ENCODE measurements at places on chromosomes 13 and 19.

- DNase-seq, result no peak
These were observed 448.1 kb downstream of the DIAPH3 start for GRCh38 chr13:59715611-59716010.

GRCh38 chr13:79990048-79990447 is 350.9 kb downstream of the SPRY2 start:
- no peak for DNase-seq

DNA sequence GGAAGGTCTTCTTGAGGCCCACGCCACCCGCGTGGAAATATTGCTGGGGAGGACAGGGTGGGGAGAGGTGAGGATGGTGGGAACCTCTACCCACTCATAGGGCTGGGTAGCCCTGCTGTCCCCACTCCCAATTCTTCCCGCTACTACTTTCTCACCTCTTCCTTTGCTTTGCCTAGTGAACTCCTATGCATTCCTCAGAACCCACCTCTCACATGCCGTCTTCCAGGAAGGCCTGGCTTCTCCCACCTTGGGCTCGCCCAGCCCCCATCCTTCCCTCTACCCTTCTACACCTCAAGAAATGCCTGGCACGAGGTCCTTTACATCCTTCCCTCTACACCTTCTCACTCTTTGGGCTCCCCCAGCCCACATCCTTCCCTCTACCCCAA is 62.4 kb downstream of the COLGALT1 start:
- no peak for DNase-seq

GRCh38 chr13:71576571-71576970 is 290.4 kb downstream of the DACH1 start:
- DNase-seq, result no peak

GRCh38 chr13:102729560-102730270 is 34.9 kb upstream of the METTL21C start:
- peak; percentile 86 for DNase-seq

DNA sequence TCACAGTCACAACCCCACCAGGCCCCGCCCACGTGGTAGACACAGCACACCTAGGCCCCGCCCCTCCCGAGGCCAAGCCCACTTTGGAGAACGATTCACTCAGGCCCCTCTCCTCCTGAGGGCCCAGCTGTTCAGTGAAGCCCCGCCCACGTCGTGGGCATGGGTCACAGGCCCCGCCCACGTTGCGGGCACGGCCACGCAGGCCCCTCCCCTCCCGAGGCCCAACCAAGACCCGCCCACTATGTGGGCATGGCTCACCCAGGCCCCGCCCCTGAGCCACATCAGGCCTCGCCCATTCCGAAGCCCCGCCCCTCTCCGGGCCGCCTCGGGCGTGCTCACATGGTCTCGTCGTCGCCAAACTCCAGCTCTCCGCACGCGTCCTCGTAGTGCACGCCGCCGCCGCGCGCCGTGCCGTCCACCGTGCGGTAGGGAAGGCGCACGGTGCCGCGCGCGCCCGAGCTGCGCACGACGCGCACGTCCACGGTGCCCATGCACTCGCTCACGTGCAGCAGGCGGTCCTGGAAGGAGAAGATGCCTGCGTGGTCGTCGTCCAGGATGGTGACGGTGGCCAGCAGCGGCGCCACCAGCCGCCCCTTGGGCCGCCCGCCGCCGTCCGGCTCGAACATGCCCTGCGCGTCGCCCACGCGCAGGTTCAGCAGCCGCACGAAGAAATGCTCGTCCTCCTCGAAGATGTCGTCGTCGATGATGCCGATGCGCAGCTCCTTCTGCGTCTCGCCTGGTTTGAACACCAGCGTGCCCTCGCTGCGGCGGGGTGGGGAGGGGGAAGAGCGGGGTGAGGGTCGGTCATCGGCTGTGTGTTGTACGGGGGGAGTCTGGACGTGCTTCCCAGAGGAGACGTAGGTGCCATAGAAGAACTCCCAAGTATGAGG is 24.0 kb downstream of the SLC8A2 start:
- DNase-seq, result peak; percentile 17

DNA sequence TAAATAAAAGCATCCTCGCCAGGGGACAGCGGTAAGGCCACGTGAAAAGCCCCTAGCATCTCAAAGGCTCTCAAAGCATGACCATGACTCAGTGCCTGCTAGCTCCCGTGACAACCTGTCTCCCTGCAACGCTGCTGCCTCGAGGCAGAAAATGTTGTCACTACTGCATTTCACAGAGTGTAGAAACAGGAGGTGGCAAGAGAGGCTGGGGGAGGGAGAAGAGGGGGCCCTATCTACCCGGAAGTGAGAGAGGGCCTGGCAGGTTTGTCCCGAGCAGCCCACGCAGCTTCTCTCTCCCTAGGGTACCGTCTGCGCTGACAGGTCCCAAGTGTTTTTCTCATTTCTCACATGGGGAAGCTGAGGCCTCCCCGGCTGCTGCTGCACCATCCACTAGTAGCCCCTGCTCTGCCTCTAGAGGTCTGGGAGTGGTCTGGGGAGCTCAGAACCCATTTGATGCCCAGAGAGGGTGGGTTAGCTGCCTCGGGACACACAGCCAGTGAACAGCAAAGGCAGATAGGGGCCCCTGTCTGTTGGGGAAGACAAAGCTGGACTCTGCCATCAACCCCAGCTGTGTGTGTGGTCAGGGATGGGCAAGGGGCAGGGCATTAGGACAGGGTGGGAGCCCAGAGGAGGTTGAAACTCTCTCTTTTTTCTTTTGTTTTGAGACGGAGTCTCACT is 3.7 kb downstream of the TINCR start:
- peak; percentile 47 for DNase-seq

DNA sequence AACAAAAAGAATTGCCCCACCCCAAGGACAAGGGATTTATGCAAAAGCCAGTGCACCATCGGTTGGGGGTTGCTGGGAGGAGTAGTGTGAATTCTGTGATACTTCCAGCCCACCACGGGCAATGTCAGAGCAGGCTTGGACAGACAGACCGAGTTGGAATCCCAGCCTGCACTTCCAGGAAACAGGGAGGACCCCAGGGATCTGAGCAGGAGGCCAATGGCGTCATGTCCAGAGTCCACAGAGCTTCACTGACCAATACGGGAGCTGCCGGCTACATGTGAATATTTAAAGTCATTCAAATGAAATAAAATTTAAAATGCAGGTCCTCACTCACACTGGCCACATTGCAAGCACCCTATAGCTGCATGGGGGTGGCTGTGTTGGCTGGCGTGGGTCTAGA is 10.9 kb downstream of the ZNRF4 start:
- no peak for DNase-seq

- DNase-seq, result peak; percentile 45
These were observed 49.9 kb downstream of the MBD3L2B start for GRCh38 chr19:6971366-6971765.

DNA sequence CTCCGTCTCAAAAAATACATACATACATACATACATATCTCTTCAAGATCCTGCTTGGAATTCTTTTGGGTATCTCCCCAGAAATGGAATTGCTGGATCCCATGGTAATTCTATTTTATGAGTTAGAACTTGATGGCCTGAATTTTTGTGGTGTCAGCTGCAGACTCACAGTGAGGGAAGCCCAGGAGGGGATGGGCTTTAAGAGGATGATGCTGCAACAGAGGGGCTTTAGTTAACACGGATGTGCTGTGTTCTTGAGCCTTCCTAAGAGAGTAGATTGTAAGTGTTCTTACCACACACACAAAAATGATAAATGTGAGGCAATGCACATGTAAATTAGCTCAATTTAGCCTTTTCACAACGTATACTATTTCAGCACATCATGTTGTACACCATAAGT is 31.8 kb downstream of the CACNG6 start:
- no peak for DNase-seq

DNA sequence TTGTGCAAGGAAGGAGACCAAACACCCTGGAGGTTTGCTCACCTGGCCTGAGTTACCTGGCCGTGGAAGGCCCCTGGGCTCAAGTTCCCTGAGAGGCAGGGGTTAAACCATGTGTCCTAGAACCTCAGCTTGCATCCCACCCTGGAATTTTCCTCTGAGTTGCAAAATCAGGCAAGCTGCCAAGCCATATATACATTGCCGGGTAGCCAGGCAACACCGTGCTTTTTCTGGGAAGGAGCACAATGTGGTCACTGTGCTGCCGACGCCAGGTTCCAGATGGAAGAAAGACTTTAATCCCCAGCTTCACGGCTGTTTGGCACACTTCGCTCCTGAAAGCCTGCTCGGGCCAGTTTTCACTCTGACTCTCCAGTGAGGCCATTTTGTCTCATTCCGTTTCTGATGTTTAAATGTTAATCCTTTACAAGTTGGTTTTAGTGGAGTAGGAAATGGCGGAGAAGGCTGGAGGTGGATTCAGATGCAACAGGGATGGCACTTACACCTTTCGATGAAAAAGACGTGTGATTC is 60.1 kb upstream of the PEG3 start:
- no peak for DNase-seq

DNA sequence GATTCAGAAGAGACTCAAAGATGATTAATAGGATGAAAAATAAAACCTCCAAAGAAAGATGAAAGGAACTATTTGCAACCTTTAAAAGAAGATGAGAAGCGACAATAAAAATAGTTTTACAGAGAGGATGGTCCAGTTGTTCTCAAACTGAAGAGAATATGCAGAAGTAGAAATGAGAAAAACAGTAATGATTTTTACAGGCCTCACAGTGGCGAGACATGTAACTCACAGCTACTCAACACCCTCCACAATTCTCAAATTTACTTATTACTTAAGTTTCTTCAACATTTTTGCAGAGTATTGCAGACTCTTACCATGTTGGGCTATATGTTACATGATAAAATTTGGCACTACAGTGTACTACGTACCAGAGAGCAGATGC is 20.8 kb downstream of the NUFIP1 start:
- no peak for DNase-seq

- DNase-seq, result no peak
These were observed 23.5 kb upstream of the LAIR1 start for GRCh38 chr19:54387991-54388801.

- DNase-seq, result no peak
These were observed at the start of gene SELENOV for GRCh38 chr19:39514840-39515550. SELENOV (plus strand) TSS chr19:39515139; CDS start chr19:39515213, 74 bp downstream.

DNA sequence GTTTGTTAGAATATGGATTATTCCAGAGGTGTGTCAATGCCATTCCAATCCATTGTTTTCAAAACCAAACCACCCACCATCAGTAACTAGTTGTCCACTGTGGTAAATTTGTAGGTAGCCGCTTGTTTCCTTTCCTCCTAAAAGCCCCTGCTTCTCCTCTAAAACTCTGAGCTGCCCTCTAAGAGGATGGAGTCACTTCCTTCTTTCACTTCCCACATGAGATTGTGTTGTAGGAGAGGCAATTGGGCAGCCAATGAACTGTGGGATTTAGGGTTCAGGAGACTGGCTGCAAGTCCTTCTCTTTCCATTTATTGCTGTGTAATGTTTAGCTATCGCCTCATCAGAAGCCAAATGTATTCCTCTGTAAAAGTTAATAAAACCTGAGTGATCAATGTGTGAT is 49.9 kb upstream of the RFXAP start:
- DNase-seq, result no peak

DNA sequence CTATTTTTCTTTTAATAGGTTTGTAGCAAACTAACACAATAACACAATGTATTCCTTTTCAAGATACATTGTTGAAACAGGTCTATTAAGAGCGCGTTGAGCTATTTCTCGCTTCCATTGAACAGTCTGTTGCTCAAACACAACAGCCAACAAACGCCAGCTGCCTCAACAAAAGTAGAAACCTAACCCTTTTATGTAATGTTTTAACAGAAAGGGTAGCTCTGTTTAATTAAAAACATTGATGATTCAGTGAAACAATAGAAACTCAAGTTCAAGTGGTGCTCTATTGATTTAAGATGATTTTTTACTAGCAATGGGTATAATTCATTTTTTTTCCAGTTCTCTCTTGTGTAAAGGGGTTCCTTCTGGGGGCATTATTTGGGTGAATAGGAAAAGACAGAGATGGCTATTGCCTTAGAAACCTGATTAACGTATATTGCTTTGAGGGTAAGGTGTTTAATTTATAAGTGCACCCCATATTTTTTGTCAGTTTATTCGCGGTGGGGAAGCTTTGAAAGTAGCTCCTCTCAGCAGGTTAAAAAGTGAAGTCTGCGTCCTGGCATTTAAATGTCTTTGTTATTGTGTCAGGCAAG is 14.9 kb downstream of the ZIC2 start:
- no peak for DNase-seq

- peak; percentile 69 for DNase-seq
These were observed 294.9 kb downstream of the NDFIP2 start for GRCh38 chr13:79775830-79776229.

GRCh38 chr19:51293571-51294210 is 17.8 kb upstream of the IGLON5 start:
- no peak for DNase-seq

DNA sequence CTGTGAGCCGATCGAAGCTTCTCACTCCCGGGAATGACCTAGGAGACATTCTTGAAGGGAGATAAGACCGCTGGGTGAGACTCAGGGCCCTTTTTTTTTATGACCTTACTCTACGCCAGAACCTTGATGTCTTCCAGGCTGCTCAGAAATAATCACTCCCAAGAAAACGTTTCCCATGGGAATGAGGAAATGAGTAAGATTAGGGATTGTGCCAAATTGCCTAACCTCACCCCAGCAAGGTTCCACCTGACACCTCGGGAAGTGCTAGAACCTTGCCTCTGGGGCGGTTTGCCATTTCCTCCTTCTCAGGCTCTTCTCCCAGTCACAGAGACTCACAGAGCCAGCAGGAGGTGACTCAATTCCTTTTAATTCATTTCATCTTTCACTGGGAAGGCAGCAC is 2.3 kb downstream of the SLC46A3 start:
- DNase-seq, result peak; percentile 45

GRCh38 chr13:50684366-50684765 is 159.1 kb downstream of the DLEU7 start:
- no peak for DNase-seq

DNA sequence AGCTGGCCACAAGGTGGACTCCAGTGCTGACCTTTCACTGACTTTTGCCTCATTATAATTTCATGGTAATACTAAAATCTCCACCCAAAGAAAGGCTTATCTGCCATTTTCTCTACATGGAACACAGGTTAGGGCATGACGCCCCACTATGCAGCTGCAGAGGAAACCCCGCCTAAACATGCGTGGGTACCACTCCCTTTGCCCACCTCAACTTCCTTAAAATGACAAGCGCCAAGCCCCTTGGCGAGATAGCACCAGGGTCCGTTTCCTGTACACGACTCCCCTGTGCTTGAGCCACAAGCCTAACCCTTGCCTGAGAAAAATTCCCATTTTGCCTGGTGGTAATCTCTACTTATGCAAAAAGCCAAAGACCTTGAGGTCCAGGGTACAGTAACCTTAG is 36.0 kb upstream of the PABPC3 start:
- DNase-seq, result no peak

DNA sequence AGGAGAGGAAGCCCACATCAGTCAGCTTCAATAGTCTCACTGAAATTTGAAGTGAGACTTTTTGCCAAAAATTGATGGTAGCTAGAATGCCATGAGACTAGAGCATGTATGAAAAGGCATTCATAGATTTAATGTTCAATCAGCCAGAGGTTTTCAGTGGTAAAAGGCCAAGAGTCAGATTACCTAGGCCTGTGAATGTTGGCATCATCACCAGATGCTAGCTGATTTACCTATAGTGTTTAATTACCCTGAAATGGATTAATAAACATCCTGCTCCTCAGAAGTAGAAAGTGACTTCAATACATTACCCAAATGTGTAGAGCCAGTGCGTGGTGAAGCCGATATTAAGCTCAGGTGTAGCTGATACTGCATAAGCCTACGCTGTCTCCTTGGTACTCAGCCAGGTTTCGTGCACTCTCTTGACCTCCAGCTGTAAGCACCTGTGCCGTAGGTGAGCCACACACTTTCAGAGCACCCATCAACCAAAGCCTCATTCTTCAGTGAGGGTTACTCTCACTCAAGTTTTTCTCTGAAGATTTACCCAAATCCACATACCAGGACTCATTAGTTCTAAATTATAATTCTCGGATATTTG is 1140.3 kb upstream of the SLC10A2 start:
- no peak for DNase-seq
